Left renal pelvis (tissue), 4 donors: ENCODE measurements at places on chromosomes 1 and 21. TPM values are rescaled to one million over a fixed set of nuclear protein-coding genes. Genes with fewer than 3 reads are reported as not detected.

GRCh38 chr1:154716614-154717527 is 108.9 kb upstream of the ADAR start:
- DNase-seq, result no peak

Gene S100A4
- polyA plus RNA-seq, result 46.8 TPM

GRCh38 chr1:157653494-157653873 is 47.1 kb downstream of the FCRL3 start:
- DNase-seq, result no peak

DNA sequence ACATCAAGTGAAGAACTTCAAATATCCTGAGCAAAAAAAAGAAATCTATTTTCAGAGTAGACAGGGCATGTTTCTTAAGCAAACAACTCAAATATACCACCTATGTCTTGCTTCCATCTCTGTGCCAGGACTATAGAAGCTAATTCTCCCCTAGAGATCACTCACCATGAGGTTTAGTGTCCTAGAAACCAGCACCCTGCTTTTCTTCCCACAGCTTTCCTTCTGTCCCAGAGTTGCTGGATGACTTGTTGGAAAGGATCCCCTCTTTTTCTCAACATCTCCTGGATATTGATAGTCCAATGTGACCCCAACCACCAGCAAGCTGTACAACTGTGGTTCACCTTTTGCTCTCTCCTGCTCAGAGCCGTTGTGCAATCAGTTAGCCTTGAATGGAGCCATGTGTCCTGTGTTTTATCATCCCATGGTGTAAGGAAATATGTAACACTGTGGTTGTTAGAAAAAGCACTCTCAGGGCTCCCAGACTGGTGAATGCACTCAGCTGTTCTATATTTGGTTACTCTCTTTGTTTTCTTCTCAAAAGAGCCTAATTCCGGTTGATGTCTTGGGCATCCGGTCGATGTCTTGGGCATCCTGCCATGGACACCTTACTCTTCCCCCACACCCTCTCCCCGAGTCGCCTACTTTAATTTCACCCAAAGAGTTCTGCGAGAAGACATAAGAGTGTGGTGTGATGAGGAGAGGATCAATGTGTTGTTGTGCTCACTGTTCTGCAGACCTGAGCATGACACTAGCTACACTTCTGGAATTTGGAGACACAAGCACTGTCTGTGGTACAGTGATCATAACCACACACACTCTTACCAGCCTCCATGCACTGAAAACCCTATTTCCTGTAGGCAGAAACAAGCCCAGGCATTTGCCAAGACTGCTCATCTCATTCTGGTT is 1.7 kb downstream of the TNFSF4 start:
- no peak for DNase-seq

- DNase-seq, result no peak
These were observed 573.8 kb downstream of the LTN1 start for GRCh38 chr21:28418726-28419514.

Gene ST7L
- 32.6 TPM for polyA plus RNA-seq

Gene TMEM52
- 0.95 TPM for polyA plus RNA-seq
